ENCODE measurements at places on chromosomes 7 and 10.

GRCh38 chr10:72742797-72743196 lies 50.9 kb downstream of the MCU start:
- DNase-seq, result no peak

- DNase-seq, result no peak
Observed at GRCh38 chr7:90717296-90718060, 121.4 kb downstream of the CDK14 start.

DNA sequence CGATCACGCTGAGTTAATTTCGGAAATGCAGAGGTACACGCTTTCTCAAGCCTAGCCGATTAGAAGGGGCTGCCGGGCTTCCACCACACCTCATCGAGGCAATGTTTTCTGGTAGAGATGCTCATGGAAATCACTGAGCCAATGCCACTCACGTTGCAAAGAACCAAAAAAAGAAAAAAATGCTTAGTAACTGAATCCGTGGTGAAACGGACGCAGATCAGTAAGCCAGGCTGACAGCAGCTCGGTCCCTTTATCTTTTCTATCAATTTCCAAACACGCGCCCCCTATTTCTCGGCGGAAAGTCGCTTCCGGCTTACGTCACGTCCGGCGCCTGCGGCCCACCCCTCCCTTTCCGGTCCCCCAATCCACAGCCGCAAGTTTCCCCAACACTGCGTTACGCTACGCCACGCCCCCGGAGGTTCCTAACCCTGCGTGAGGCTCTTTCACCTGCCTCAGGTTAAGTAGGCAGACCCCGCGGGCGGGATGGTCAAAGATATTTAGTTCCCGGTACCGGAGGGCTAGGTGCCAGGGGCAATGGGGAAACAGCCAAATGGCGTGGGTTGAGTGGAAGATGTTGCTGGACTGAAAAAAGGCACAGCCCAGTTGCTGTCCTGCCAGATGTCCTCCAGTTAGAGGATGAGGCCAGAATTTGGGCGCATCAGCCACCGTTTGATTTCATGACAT lies at the start of gene NSUN6:
TSS of gene NSUN6 (minus strand) at position 264 of the 684 bp plus-strand sequence. CDS start 384 bp downstream, outside the sequence.
- peak; percentile 96 for DNase-seq

GRCh38 chr7:3154881-3155494 lies 111.3 kb upstream of the CARD11 start:
- DNase-seq, result peak; percentile 79

DNA sequence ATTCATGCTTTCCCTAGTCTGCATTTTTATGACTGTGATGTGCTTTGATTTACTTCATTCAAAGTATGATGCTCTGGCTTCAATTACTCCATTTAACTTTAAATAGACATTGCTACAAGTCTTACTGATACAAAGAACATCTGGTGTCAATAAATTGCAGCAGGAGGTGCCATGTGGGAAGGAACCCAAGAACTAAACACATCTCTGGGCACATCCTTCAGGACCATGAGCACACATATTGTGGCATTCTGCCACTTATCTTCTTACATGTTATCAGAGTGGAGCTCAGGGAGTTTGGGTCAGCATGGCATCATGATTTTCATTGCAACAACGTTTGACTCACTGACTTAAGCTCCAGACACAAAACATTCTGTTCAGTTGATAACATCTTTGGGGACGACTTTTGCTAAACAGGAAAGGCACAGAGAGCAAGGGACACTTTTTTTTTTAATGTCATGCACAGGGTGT lies 227.0 kb downstream of the DKK1 start:
- DNase-seq, result no peak

DNA sequence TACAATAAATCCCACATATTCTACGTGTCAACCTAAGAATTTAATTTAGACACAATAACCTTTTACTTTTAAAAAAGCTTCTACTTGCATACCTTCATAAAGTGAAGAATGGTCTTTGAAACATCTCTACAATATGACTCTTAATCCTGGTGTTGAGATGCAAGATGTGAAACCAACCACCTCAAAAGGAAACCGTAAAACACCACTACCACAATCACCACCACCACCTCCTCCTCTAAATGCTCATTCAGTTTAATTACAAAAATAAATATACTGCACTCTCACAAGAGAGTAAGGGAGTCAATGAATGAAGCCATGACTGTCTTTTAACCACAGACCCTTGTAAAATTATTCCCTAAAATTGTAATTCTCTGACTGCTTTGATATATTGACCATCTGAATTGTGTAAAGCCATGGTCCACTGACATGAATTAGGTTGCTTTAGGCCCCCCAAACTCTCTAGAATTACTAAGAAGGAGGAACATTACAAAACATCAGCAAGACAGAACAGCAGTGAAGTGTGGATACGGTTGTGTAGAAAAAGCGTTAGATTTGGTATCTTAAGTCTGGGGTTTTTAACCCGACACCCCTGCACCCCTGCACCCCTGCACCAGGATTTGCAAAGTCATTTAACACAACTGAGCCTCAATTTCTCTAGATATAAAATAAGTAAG lies 171.4 kb downstream of the SFMBT2 start:
- DNase-seq, result no peak

DNA sequence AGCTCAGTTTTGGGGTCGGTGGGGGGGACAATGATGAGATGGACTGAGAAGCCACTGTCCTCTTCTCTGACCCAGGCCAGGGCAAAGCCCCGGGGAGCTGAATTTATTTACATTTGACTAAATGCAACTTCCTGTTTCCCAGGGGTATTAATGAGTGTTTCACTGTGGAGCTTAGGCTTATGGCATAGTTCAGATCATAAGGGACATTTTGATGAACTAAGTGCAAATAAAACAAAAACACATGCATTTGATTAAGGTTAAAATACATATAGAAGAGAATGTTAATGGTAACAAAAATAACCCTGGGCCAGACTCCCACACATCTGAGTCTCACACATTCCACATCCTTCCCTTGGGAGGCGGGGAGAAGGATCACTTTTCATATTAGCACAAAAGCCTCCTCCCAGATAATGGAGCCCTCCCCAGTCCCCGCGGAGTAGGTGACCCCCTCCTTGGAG lies 320.6 kb downstream of the FRMD4A start:
- DNase-seq, result no peak

DNA sequence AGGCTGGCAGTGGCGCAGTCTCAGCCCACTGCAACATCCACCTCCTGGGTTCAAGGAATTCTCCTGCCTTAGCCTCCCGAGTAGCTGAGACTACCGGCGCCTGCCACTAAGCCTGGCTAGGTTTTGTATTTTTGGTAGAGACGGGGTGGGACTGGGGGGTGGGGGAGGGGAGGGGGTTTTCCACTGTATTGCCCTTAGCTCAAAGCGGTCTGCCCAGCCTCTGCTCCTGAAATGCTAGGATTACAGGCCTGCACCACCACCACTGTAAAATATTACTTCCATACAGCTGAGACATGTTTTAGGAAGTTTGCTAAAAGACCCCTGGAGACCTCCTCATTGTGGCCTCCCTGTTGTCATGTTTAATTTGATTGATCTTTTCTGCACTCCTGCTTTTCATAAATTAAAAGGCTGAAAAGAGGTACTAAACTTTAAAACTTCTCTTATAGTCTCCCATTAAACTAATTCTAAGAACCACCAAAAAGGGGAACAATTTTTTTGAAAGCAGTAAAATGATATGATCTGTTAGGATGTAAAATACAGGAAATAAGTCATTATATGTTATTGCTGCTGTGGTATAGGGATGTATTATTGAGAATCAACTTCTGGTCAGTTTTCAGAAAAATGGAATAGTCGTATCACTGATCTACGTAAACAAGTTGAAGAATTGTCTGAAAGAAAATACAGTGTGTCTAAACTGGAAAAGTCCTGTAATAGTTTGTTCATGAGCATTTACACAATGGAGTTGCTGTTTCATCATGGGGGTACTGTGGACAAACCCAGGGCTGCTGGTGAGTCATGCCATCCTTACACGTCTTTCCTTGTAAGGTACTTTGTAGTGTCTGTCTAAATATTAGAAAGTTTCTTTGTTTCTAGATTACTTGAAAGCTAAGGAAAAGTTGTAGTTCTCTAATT lies 72.9 kb upstream of the TMEM248 start:
- no peak for DNase-seq

- no peak for DNase-seq
Observed at GRCh38 chr7:99197498-99197897, 10.4 kb downstream of the KPNA7 start.

DNA sequence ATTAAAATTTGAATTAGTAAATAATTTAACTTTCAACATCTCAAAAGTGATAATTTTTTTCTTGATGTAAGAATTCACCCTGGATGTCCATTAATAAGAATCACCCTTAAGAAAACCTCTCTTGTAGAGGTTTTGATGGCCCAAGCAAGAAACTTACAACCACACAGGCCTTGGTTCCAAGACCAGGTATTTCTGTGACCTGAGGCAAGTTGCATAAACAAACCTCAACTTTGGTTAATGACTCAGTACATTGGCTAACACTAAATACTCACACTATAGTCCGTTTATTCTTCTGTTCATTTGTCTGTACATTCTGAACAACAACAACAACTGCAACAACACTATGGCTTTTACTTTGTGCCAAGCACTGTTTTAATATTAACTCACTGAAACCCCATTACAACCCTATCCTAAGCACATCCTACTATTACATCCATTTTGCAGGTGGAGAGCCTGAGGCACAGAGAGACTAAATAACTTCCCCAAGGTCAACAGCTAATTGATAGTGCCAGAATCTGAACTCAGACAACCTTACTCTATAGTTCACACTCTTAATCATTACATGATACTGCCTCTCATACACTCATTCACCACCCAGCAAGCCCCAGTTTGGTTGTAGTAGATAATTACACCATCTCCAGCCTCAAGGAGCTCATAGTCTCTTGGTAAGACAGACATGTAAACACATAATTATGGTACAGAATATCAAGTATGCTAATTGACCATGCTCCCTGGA lies 6.6 kb downstream of the ANK3 start:
- DNase-seq, result no peak

DNA sequence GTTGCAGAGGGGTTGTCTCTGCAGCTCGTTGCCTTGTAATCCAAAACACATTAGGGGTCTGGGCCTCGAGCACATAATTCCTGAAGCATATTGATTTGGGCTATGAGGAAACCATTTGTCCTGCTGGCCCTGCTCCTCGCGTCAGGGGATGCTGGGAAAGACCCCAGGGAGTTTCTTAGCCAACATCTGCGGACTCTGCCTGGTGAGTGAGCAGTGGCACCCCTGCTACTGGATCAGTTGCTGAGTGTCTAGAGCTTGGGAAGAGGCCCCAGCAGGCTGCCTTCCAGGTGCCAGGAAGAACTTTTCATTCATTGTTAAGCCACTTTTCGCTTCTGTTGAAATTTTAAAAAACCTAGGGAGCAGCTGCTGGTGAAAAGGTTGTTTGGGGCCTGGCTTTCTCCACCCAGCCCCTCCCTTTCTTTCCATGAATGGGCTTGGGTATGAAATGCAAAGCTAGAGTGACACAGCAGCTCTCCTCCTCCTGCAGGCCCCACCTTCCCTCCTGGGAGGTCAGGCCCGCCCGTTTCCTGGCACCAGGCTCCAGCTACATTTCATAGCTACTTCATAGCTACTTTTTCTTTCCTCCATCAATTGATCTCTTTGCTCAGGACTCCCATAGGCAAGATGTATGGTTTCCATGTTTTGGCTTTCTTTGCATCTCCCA lies 26.8 kb downstream of the TACR2 start:
- DNase-seq, result no peak

GRCh38 chr10:113929522-113929921 lies 75.1 kb downstream of the NHLRC2 start:
- no peak for DNase-seq

GRCh38 chr10:69048103-69048502 lies 39.8 kb upstream of the SRGN start:
- DNase-seq, result no peak

- DNase-seq, result no peak
Observed at GRCh38 chr7:85595750-85596178, 408.9 kb upstream of the SEMA3D start.

GRCh38 chr10:20809631-20810030 lies 87.5 kb downstream of the NEBL start:
- DNase-seq, result no peak

GRCh38 chr10:29131952-29132547 lies 156.8 kb upstream of the LYZL1 start:
- DNase-seq, result no peak

DNA sequence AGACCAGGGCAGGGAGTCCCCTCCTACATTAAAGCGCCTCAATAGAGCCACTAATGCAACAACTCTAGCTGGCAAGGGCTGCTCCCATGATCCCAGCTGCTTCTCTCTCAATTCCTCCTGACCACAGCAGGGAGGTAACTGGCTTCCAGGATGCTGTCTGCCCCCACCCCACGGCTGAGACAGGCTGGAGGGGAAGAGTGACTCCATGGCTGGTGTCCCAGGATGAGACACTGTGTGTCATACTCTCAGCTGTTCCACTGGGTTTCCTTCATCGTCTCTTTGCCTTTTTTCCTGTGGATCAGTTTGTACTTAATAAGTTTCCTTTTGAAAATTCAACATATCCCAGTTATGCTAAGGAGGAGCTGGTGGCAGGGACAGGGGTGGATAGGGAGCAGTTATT lies 27.7 kb upstream of the MYH16 start:
- no peak for DNase-seq

DNA sequence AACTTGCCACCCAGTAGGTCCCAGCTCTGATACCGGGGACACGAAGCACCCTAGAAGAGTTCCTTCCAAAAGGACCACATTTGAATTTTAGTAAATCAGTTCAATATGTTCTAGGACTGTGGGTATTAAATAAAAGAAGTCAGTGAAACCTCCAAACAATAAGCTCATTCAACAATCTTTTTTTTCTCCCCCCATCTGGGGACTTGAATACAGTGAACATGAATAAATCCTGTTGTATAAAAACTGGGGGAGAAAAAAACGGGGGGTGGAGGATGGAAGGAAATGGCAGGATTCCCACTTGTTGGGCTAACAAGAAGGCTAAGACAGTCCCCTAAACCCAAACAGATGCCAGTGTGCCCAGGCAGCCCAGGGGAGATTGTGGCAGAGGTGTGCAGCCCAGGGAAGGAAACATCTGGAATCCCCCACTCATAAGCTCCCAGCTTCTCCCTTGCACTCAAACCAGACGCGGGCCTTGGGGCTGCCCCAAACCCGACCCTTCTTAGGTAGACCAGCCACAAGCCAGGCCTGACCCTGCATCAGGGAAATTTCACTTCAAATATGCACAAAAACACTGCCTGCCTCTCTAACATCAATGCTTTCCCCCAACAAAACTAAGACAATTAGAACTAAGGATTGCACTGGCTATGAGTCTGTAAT lies 8.8 kb downstream of the AFAP1L2 start:
- no peak for DNase-seq

GRCh38 chr7:18445916-18446520 lies 49.5 kb upstream of the HDAC9 start:
- DNase-seq, result no peak

GRCh38 chr10:123988694-123989093 lies 97.1 kb upstream of the CPXM2 start:
- DNase-seq, result no peak

DNA sequence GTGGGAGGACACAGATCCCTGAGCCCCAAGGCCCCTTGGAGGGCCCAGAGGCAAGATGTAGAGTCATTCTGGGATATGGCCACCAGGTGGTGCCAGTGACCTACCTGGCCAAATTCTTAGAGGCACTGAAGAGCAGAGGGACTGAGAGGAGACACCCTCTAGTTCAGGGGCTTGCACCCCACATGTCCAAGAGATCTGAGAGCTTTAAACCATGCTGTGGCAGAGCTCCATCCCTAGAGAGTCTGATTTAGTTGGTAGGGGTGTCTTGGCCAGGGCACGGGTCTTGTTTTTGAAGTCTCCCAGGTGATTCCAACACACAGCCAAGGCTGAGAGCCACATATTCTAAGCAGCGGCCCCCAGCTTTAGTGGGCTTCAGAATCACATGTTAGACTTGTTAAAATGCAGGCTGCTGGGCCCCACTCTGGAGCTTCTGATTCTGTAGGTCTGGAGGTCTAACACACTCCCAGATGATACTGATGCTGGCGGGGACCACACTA lies 52.5 kb downstream of the PRF1 start:
- DNase-seq, result peak; percentile 93

Data from activated CD8-positive, alpha-beta memory T cell treated with anti-CD3 and anti-CD28 coated beads for 24 hours (primary cell).